ENCODE measurements at places on chromosomes 13 and 19.

- peak; percentile 57 for DNase-seq
Observed at GRCh38 chr19:13149628-13150186, 468 bp downstream of the STX10 start.

- no peak for DNase-seq
Observed at GRCh38 chr19:55091955-55092354, 16.3 kb downstream of the EPS8L1 start.

DNA sequence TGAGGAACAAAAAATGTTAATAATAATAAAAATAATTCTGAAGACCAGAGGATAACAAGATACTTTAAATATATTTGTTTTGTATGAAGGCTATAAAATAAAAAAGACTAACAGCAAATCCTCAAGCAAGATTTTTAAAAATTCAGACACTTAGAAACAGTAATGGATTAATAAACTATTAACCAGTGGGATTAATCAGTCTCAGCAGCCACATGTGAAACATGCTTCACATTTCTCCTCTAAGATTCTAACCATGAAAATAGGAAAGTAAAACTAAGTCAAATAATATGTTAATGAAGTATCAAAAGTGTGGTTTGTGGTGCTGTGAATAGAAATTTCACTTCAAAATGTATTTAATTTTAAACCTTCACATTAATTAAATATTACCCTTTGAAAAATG, 57.4 kb downstream of the KCNRG start:
- no peak for DNase-seq

- no peak for DNase-seq
Observed at GRCh38 chr19:1977120-1977519, 36.1 kb downstream of the CSNK1G2 start.

DNA sequence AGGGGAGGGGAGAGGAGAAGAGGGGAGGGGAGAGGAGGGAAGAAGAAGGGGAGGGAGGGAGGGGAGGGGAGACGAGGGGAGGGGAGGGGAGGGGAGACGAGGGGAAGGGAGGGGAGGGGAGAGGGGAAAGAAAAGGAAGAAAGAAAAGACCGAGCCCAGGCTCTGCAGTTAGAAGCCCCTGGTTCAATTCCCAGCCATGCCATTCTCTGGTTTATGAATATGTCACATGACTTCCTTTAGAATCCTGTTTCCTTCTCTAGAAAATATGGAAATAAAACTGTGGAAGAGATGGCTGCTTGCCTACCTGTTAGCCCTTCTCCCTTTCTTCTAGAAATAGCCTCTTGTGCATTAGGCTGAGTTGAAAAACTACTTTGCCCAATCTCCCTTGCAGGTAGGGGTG, 14.3 kb downstream of the TNNT1 start:
- DNase-seq = no peak

DNA sequence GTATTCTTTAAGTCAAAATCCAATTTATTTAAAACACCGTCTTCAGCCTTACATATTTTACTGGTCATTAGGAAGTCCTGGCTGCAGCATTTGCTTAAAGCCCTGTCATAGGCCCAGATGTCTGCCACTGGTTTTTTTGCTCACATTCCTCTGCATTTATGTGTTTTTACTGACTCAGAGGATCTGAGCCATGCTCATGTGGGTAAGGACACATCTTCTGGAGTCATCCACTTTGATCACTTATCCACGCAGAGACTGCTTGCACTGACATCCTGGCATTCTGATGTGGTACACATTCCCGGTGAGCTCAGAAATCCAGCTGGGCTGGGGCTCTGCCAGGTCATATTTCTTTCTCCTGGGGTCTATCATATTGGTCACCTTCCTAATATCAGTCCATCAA, 531.7 kb upstream of the ARGLU1 start:
- DNase-seq = no peak

- peak; percentile 92 for DNase-seq
Observed at GRCh38 chr19:1213391-1214286, 8.1 kb downstream of the STK11 start.

DNA sequence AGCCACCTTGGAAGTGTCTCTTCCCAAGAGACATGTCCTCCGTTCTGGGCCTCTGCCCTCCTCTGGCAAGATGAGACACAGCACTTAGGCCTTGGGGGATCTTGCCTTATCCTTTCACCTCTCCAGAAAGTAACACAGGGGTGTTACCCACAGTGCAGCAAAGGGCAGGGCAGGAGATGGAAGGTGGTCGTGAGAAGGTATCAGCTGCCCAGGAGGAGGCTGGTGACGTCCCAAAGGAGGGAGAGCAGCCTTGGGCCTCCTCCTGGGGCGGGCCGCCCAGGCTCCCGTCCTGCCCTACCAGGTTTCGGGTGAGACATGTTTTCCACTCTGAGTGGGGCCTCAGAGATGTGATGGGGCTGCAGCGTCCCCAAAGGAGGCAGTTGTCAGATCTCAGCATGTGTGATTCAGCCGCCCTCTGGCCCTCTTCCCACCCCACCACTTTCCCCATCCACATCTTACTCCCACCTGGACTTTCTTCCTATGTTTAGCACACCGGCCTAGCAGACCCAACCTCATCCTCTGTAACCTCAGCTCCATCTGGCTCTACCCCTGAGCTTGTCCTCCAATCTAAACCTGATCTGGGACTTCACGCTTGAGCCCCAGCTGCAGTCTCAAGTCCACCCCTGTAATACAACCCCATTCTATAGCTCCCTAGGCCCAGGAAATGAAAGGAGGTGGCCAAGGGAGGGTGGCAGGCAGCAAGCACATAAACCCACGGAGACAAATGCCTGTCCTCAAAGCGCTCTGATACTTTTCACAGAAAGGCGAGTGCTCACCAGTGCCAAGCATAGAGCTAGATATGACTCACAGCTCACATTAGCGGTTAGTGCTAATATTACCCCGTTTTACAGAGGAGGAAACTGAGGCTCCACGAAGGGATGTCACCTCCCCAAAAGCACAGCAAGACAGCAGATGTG, 9.3 kb downstream of the POU2F2 start:
- no peak for DNase-seq

DNA sequence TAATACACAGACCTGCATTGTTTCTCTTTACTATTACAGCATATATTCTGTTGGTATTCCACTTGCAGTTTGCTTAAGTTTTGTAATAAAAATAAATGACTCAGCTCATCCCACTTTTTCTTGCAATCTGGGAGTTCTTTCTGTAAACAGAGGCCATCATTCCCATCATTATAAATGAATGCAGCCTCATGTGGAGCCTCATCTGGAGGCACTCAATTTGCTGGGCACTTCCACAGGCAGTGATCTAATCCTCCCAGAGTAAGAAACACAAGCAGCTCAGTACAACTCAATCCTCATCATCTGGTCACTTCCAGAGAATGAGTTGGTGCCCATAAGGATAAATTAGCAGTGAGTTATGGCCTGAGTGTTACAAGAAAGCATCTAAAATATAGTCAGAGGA, 2801.9 kb downstream of the PCDH9 start:
- no peak for DNase-seq

DNA sequence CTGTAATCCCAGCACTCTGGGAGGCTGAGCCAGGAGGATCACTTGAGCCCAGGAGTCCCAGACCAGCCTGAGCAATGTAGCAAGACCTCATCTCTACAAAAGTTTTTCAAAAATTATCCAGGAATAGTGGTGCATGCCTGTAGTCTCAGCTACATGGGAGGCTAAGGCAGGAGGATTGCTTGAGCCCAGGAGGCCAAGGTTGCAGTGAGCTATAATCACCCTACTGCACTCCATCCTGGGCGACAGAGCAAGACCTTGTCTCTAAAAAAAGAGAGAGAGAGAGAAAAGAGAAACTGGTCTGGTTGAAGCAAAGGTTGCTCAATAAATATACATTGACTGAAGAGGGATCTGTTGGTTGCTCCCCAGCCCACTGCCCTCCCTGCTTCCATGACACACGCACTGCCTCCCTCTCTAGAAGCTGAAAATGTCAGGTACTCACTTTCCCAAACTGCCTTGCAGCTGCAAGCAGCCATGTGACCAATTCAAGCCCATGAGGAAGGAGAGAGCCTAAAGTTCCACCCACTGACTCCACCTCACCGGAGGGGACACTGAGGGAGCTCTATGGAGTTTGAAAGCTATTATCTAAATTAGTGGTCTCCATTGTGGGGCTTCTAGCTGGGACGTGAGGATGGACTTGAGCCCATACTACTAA, 14.0 kb downstream of the CEACAM16 start:
- no peak for DNase-seq

- no peak for DNase-seq
Observed at GRCh38 chr13:111005364-111005763, 90.5 kb upstream of the ANKRD10 start.

GRCh38 chr13:102770435-102770834, 3.2 kb downstream of the TEX30 start:
- no peak for DNase-seq

DNA sequence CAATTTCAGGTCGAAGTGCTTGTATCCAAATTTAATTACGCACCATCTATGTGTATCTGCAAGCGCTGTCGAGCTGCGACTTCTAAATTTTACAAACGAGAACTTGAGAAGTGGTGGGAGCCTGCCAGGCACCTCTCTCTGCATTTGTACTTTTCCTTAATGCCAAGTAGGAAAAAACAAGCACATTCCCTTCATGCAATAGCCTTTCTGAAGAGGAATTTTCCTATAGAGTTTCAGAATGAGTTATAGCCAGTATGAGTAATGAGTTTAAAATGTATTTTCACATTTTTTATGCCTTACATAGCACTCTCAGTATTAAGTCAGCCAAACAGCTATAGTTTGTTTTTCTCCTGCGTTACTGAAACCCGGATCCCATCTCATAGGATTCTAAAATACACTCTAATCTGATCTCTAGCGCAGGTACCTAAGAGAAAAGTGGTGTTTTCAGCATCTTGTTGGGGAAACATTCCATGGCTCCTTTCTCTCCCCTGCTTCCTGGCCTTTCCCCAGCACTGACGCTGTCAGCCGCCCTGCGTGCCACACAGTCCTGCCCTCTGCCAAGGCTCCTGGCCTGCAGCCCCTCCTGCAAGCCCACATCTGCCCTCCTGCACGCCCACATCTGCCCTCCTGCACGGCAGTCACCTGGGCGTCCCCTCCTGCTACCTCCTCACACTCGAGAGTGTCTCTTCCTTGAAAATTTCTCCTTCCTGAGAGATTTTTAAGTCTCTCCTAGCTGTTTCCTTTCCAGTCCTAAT, 526.9 kb downstream of the MYO16 start:
- DNase-seq = peak; percentile 38

DNA sequence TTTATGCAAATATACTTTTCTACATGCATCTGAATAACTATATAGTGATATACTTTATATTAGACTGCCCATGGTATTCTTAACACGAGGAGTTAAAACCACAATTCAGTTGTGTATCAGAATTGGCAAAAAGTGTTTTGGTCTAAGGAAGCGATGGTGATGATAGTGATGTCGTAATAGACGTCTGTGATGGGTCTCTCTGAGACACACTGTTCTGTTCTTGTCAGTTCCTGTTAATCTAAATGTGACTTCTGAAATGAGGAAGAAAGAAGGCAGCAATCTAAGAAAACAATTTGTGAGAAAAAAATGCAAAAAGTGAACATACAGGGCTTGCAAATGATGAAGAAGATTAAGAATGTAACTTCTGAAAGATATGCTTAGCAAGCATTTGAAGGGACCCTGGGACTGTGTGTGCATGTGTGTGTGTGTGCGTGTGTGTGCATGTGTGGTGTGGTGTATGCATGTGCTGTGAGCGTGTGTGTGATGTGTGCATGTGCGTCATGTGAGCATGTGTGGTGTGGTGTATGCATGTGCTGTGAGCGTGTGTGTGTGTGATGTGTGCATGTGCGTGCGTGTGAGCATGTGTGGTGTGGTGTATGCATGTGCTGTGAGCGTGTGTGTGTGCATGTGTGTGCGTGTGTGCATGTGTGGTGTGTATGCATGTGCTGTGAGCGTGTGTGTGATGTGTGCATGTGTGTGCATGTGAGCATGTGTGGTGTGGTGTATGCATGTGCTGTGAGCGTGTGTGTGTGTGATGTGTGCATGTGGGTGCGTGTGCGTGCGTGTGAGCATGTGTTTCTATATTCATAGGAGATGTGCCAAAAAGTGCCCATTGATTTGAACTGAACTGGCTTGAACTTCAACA, 131.8 kb downstream of the IRS2 start:
- peak; percentile 63 for DNase-seq

GRCh38 chr19:51075998-51076397, 6.7 kb downstream of the KLK14 start:
- DNase-seq = no peak

GRCh38 chr13:101700598-101700997, 248.1 kb downstream of the ITGBL1 start:
- no peak for DNase-seq

GRCh38 chr19:17303167-17303939, at the start of gene ABHD8:
Gene ABHD8, minus strand, starts transcription at chr19:17303425. Its CDS starts 1,809 bp downstream, at chr19:17301616.
- peak; percentile 96 for DNase-seq

DNA sequence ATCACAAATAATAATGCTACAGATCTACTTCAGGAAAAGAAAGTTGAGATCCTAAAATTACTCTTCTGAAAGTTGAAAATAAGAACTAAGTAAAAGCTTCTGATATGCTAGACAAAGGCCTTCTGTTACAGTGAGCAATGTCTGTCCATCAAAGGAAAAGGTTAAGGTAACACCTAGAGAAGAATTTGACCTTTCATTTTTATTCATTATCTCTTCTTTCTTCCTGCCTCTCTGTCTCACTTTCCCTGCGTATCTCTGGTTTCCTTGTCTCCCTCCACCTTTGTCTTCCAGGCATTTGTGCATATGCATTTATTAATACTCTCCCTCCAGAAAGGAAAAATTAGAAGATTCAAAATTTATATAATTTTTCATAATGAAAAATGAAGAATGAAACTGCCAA, 49.0 kb downstream of the ZAR1L start:
- DNase-seq = no peak

DNA sequence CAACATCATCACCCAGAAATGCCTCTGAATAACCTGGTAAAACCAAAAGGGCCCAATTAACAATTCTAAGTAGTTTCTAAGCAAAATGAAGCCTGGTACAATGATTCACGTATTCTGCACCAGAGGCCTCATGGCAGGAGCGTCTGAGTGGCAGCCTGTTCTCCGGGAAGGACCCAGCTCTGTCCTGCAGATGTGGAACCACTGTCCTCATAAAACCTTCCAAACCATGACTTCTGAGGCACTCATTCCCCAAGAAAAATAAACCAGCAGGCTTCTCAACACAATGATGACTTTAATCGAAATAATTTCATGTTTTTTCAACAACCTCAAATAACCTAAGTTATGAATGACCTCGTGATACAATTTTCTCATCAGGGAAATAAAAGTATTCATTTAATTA, 89.9 kb downstream of the STK24 start:
- no peak for DNase-seq

GRCh38 chr19:34336781-34337271, 28.2 kb upstream of the GPI start:
- peak; percentile 57 for DNase-seq

DNA sequence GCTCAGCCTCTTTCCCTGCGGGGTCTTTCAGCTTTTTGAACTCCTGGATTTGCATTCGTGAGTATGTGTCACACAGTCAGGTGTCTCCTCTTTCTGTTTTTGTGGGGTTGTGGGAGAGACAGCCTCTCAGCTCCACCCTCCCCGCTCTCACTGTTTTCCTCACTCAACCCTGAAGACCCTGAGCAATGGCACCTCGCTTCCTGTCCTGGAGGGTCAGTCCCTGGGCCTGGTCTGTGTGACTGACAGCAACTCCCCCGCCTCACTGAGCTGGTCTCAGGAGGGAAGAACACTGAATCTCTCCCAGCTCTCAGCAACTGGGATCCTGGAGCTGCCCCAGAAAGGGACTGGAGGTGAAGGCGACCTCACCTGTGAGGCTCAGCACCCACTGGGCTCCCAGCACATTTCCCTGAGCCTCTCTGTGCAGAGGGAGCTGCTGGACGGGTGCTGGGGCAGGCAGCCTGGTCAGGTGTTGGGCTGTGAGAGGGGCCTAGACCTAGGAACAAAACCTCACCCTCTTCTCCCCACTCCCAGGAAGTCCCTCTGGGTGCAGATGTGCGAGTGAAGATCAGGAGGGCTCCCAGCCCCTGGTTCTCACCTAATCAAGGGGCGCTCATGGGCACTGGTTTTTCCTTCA, 4.2 kb upstream of the SIGLEC7 start:
- DNase-seq = no peak

All from A673 (cell line).